ENCODE measurements at places on chromosomes 1 and 21. TPM values are rescaled to one million over a fixed set of nuclear protein-coding genes. Genes with fewer than 3 reads are reported as not detected.

Gene FAM131C
- 0.23 TPM for total RNA-seq

Gene KRTAP19-5
- total RNA-seq: not detected

Gene KLHDC9
- 3.3 TPM for total RNA-seq

Gene TNFRSF1B
- 7.8 TPM for total RNA-seq

Gene SEC16B
- 1.5 TPM for total RNA-seq

All from pericardium fibroblast (primary cell).